Fibroblast of lung (primary cell): ENCODE measurements at places on chromosomes 2 and 18. TPM values are rescaled to one million over a fixed set of nuclear protein-coding genes. Genes with fewer than 3 reads are reported as not detected.

The CCDC141 gene
- total RNA-seq, result under 0.01 and 0.17 TPM in 2 replicates

The EPB41L3 gene
- 29.9 and 37.0 TPM in 2 replicates for total RNA-seq

The NEU4 gene
- under 0.01 TPM in 1 of 2 replicates, not detected in the other for total RNA-seq

The UGT1A3 gene
- not detected in 2 replicates for total RNA-seq
